ENCODE measurements at places on chromosomes 7 and 10.

DNA sequence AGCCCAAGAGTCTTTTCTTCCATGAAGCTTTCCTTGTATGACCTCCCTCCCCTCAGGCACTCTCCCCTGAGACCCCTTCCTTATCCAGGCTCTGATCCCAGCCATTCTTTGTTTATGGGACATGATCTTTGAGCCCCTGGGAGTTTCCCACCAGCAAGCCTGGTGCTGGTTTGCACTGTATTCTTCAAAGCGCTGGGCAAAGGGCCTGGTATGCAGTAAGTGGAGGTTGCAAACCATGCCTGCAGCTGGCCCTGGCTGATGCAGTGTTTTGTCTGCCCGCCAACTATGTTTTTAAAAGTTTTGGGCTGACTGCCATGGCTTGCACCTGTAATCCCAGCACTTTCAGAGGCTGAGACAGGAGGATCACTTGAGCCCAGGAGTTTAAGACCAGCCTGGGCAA, 6.8 kb upstream of the NODAL start:
- DNase-seq, result no peak

GRCh38 chr7:45156516-45157272, 897 bp upstream of the RAMP3 start:
- no peak for DNase-seq

GRCh38 chr7:28661826-28662595, 249.7 kb downstream of the CREB5 start:
- no peak for DNase-seq

GRCh38 chr7:20776214-20776911, 10.3 kb downstream of the SP8 start:
- DNase-seq, result no peak

GRCh38 chr10:101140084-101140949, 9.2 kb downstream of the TLX1 start:
- no peak for DNase-seq

GRCh38 chr10:33498391-33498891, 164.0 kb upstream of the NRP1 start:
- DNase-seq, result no peak

- DNase-seq, result no peak
Measured at GRCh38 chr10:116026315-116026714, 246.7 kb downstream of the GFRA1 start.

DNA sequence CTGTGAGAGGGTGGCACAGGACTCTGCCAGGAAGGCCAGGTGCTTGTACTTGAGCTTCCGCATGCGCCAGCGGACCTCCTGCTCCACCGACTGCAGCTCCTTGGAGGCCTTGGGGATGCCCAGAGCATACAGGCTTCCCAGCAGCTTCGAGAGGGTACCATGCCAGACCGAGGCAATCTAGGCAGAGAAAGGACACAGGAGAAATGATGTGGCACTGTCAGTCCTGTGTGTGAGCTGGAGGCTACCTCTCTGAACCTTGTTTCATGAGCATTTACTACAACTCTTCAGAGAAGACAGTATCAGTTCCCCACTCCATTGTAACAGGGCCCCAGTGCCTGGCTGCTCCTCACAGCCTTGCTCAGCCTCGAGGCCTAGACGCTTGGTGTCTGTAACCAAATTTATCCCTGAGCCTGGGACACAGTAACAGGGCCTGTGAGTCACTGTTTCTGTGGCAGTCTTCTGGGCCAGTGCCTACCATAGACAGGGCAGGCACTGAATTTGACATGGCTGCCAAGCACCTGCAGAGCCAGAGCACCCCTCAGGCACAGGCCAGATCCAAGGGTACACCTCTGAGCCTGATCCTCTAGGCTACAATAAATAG, 5.8 kb downstream of the TBRG4 start:
- DNase-seq, result no peak

- no peak for DNase-seq
Measured at GRCh38 chr7:116924741-116925140, 28.6 kb upstream of the ST7 start.

DNA sequence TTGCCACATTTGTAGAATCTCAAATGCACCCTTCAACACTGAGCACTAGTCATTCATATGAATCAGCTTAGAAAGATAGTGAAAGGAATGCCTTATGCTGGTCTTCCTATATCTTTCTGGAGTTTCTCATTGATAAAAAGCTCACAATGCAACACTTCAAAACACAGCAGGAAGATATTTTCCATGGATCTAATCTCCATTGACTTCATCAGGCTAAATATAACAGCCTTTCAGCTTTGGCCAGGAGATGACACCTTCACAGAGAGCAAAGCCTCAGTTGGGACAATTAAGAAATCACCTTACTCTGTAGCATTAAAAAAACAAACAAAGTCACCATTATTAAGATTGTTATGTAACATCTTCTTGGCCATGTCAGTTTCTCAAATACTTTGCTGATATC, 6.7 kb downstream of the NRP1 start:
- no peak for DNase-seq

- DNase-seq, result no peak
Measured at GRCh38 chr7:6618621-6619020, 3.2 kb downstream of the ZNF853 start.

DNA sequence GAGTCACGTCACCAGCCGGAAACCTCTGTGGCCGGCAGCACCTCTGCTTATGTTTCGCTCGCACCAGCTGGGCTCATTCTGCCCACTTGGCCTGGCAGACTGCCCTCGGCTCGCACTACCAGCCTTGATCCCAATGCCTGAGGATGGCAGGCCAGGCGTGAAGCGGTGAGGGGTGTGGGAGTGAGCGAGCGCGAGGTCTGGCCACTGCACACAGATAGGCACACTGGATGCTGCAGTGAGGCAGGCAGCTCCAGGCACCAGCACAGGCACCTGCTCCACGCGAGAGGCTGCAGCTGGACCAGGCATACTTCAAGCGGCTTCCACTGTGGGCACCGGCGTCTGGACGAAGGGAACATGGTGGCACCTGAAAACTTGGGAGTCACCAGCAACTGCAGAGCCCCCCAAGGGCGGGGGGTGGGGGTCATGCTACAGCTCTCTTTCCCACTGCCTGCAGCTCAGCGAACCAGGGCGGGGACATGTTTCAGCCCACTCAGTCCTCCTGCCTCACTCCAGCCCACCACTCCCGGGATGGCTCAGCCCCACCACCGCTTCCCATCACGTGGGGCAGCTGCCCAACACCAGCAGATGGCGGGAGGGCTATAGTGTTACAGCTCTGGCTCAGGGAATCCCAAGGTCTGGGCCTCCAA, 5.4 kb upstream of the DMTF1 start:
- no peak for DNase-seq

DNA sequence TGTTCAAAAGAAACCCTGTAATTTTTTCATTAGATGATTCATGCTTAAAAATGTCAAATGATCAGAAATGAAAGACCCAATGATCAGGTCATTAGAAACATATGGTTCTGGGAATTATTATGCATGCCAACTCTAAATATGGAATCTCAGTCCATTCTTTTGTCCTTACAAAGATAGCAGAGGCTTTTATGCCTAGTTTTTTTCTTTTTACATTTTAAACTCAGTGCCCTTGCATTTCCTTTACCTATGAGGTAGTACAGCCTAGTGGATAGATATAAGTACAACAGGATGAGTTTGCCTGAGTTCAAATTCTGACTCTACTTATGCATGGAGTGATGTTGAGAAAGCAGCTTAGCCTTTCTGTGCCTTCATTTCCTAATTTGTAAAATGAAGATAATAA, 392.9 kb downstream of the SUGCT start:
- no peak for DNase-seq

- no peak for DNase-seq
Measured at GRCh38 chr7:35727571-35727970, 32.6 kb upstream of the HERPUD2 start.

- no peak for DNase-seq
Measured at GRCh38 chr10:78513986-78514385, 480.3 kb downstream of the RPS24 start.

- DNase-seq, result no peak
Measured at GRCh38 chr7:132687981-132688383, 111.7 kb upstream of the PLXNA4 start.

- DNase-seq, result no peak
Measured at GRCh38 chr10:103828587-103829197, 26.7 kb downstream of the SH3PXD2A start.

DNA sequence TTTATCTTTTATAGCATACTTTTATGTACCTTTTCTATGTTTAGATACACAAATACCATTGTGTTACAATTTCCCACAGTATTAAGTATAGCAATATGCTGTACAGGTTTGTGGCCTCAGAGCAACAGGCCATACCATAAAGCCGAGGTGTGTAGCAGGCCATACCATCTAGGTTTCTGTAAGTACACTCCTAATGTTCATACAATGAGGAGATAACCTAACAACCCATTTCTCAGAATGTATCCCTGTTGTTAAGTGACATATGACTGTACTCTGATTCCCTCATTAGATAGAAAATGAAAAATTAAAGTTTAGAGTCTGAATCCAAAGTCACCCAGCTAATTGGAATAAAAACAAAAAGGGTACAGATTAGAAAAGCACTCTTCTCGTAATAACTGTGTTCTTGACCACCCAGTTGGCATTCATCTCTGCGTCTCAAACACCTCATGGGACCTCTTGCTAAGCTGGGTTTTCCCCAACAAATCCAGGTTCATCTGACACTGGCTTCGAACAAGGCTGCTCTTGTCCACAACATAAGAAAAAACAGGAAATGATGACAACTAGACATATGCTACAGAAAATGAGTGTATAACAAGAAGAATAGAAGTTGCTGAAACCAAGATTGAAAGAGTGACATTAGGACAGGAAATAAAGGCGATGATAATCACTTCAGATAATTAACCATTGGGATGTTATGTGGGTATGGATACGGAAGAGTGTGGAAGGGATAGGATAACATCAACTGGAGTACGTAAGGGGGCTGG, 1.4 kb downstream of the NDUFB8 start:
- no peak for DNase-seq

- DNase-seq, result no peak
Measured at GRCh38 chr10:126013489-126014281, 117.3 kb downstream of the FANK1 start.

DNA sequence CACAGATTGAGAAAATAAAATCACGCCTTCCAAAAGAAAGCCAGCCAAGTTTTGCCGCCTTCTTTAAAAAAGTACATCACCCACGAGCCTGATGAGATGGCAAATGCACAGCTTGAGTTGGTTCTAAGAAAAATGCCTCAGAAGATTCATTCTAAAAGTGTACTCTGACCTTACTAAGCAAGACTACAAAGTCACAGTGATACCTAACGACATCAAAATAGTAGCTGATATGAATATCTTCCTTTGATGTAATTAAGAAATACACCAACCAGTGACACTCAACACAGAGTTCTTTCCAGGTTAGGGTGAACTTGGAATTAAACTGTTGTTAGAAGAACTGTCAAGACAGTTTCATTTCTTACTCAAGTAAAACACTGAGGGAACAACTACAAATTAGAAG, 78.0 kb upstream of the AMPH start:
- no peak for DNase-seq

GRCh38 chr10:63819753-63820329, 298.6 kb downstream of the REEP3 start:
- no peak for DNase-seq

DNA sequence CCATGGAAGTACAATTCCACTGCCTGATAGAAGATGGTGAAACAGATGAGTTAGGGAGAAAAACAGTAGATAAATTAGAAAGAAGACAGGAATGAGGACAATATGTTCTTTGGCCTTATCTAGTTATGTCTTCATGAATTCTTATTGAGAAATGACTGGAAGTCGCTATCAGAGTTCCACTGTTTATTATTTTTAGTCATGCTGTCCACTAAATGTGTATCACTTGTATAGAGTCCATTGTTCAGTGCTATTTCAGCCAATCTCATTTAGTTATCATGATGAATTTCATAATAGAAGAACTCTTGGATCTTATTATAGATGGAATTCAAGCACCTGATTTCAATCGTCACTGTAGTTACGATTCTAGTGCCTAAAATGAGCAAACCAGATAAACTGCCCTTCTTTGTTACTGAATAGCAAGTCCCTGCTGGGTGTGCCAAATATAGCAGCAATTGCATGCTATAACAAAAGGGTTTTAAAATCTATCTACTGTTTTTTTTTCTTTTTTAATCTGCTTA, 177.7 kb upstream of the COL1A2 start:
- DNase-seq, result no peak

DNA sequence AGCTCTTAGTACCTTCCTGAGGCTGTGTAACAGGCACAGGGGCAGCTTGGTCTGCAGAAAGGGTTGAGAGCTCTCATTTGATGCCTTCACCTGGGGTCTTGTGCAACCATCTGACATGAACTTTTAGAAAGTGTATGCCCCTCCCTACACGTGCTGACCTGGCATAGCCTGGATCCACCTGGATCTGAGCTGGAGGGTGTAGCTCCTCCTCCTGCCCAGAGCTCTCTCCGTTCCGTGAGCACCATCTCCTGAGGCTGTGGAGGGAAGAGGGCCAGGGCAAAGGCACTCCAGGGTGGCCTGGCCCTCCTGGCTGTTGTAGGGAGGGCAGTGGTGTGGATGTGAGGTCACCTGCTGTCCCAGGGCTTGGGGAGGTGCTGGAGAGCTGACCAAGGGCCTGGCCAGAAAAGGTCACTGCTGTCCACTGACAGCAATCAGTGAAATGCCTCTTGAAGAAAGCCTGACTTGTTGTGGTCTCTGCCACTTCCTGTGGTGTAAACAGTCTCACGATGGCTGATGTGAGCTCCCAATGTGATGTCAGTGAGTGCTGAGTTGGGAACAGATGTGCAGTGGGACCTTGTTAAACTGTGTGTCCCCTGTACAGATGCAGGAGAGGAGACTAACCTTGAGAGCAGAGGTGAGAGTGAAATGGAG, 23.0 kb downstream of the AMZ1 start:
- DNase-seq, result no peak

- no peak for DNase-seq
Measured at GRCh38 chr10:124081547-124082140, 11.8 kb downstream of the CHST15 start.

DNA sequence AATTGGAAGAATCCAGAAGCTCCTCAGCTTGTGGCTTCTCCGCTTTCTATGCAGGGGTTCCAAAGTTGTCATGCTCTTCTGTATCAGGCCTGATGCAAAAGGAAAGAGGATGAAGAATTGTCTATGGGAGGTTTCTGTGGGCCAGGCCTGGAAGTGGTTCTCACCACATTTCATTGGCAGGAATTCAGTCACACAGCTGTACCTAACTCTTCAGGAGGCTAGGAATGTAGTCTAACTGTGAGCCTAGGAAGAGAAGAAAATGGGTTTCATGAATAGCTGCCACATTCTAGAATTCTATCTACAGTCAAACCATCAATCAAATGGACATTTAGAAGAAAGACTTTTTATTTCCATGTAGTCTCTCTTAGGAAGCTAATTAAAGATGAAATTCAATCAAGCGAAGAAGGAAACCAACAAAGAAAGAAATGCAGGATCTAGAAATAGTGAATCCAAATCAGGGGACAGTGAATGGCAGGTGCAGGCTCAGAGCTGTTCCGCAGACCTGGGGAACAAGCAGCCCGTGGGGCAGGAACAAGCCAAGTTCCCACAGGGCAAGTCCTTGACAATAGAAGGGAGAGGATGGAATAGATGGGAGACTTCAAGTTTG, 25.4 kb upstream of the USP6NL start:
- no peak for DNase-seq

GRCh38 chr7:91852263-91852741, 28.2 kb downstream of the MTERF1 start:
- no peak for DNase-seq
